Stimulated activated CD4-positive, alpha-beta T cell treated with anti-CD3 and anti-CD28 coated beads, Interleukin-1b, Interleukin-23, amount 100 ng/mL, for 48 hours (primary cell): ENCODE measurements at places on chromosomes 3 and 15.

DNA sequence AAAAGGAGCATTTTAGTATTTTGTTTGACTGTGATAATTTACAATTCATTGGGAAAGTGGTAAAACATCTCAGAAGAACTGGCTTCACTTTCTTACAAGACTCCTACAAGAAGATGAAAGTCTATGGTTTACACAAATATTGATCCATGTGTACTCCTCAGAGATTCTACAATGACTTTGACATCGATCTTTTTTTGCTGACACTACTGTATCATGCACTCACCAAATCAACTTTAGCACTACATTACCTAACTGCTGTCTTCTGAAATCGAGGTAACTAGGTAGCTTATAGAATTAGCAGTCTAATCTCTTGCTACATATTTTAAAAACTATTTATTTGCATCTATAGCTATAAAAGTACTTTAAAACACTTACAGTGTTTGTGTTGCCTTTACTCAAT is 757.6 kb downstream of the TBL1XR1 start:
- DNase-seq, result no peak

GRCh38 chr3:13145826-13146642 is 72.8 kb upstream of the IQSEC1 start:
- DNase-seq, result no peak

DNA sequence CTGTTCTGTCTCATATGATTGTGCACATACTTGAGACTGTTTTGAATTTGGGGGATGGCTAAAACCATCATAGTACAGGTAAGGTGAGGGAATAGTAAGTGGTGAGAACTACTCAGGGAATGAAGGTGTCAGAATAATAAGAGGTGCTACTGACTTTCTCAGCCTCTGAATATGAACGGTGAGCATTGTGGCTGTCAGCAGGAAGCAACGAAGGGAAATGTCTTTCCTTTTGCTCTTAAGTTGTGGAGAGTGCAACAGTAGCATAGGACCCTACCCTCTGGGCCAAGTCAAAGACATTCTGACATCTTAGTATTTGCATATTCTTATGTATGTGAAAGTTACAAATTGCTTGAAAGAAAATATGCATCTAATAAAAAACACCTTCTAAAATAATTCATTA is 5.1 kb downstream of the CCR5 start:
- DNase-seq, result no peak

DNA sequence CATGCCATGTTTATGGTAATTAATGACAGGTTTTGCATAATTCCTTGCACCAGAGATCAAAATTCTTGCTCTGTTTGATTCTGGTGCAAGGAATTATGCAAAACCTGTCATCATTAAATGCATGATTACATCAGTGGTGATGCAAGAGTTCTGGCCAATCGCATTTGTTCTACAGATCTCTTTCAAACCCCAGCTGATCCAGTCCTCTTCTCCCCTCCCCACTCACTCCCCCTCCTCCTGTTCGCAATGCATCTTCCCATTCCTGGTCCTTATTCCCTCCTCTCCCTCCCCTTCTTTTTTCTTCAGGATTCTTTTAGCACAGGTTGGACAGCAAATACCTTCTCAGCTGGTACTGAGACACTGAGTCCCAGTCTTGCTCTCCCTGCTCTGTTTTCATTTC is 82.1 kb downstream of the GABRB3 start:
- DNase-seq, result no peak

GRCh38 chr3:55512571-55513343 is 25.7 kb upstream of the WNT5A start:
- DNase-seq, result no peak

DNA sequence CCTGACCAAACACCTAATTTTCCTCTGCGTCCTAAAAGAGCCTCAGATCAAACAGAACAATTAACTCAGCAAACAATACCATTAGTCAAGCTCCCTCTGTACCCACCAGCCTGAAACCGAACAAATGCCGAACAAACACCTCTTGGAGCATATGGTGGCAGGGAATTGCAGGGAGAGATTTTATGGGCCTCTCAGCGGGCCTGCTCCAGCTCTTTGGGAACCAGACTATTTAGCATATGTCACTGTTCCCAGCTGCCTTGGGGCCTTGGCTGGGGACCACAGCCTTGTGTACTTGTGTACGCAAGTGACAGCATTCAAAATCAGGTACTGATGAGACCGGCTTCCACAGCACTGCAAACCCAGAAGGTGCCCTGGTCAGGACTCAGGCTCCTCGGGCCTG is 388.8 kb upstream of the PPP2R3A start:
- no peak for DNase-seq

GRCh38 chr3:66259566-66260255 is 38.9 kb downstream of the SLC25A26 start:
- DNase-seq, result no peak

GRCh38 chr15:22891426-22892210 is 53.2 kb downstream of the NIPA2 start:
- DNase-seq, result no peak

- DNase-seq, result no peak
Observed at GRCh38 chr3:95459706-95460105, 1354.7 kb upstream of the EPHA6 start.

DNA sequence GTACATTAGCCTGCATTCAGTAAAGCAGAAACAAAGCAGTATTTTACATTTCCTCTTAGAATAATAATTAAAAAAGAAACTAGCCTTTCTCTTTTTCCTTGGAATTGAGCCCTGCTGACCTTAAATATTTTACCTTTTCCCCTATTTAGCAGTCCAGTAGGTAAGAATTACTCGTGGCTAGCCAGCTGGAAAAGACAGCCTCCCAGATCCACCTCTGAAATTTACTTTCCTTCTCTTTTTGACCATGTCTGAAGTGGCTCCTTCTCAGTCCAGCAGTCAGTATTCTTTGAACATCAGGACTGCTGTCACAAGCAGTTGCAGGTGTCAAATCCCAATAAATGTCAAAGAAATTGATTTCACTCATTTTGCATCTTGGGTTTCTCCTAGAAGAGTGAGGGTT is 311.5 kb upstream of the DCBLD2 start:
- no peak for DNase-seq

- peak; percentile 83 for DNase-seq
Observed at GRCh38 chr3:189132231-189132671, 39.5 kb upstream of the TPRG1 start.

DNA sequence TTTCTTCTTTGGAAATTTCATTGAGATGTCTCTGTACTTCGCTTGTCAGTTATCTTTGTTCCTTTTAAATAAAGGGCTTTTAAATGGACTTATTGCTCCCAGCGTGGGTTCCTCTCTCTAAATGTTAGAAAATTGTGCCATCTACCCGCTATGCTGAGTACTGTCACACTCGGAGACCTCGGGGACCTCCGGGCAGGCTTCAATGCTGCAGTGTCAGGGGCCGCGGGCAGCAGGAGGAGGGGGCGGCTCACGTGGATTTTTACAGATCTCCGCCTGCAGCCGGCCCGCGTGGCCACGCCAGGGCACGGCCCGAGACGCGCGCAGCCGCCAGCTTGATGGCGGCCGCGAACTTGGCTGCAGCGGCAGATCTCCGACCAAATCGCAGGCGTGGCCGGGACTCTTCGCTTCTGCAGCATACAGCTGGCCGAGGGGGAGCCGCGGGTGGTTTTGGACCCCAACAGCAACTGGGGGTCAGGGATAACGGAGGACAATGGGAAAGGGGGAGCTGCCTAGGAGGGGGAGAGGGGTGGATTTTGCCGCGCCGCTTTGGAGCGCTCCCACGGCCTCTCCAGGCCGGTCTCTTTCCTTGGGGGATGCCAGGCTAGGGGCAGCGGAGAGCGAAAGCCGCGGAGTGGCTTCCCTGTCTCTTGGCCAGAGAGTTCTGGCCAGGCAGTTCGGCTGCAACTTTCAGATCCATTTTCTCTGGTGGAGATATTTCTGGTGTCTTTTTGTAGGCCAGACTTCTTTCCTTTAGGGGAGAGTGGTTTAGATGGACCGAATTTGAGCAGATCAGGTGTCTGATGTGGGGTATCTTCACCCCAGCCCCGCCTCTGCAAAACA is 15.3 kb downstream of the NR2F2 start:
- DNase-seq, result no peak

- DNase-seq, result no peak
Observed at GRCh38 chr15:96494505-96494904, 164.0 kb downstream of the NR2F2 start.

DNA sequence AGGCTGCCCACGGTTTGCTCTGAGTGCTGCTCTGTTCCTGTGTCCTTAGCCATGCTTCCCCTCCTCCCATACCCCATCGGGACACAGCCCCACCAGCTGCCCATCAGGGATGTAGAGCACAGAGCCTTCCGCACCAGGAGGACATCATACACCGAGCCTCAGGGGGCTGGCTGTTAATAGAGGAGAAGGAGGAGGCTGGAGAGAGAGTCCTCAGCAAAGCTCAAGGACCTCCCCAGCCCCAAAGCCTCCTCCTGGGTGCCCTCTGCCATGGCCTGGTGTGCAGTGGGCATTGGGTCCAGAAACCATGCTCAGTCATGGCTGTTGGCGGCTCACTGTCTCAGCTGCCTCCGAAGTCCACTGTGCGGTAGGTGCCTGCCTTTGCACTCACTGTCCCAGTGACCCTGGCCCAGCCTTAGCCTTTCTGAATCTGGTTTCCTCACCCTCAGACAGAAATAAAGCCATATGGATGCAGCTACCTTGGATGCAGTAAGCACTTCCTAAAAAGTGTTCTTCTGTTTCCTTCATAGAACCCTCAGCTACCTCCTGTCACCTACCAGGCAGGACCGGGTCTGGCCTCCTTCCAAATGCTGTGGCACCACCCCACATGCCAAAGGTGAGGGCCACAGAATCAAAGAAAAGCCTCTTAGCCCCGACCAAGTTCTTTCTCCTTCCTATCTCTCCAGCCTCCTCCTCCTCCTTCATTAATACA is 53.9 kb downstream of the ACAD9 start:
- DNase-seq, result no peak

- DNase-seq, result peak; percentile 34
Observed at GRCh38 chr3:68249265-68249664, 594.9 kb upstream of the SUCLG2 start.

- peak; percentile 10 for DNase-seq
Observed at GRCh38 chr3:33645060-33645647, 72.9 kb downstream of the CLASP2 start.

- peak; percentile 5 for DNase-seq
Observed at GRCh38 chr15:70853318-70853972, 512 bp downstream of the LARP6 start.

- DNase-seq, result no peak
Observed at GRCh38 chr15:57302640-57303257, 73.6 kb upstream of the CGNL1 start.

DNA sequence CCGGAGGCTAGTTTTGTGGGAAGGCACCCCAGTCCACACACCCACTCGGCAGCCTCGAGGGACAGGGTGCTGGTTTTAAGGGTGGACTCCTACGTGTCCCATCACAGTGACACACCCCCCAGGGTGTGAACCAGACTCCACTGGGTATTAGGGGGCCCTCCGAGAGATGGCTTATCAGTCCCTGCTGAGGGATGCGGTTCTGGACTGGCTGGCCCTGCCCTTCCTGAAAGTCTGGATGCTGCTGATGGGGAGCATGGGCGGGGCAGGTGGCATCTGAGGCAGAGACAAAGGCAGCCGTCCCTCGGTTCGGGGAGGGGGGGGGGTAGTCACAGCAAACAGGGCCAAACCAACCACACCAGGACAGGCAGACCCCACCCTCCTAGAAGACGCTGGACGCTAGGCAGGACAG is 939 bp upstream of the ULK3 start:
- DNase-seq, result no peak

GRCh38 chr15:67397139-67397538 is 123.8 kb upstream of the C15orf61 start:
- no peak for DNase-seq

- no peak for DNase-seq
Observed at GRCh38 chr3:194607592-194608389, 25.4 kb downstream of the TMEM44 start.

DNA sequence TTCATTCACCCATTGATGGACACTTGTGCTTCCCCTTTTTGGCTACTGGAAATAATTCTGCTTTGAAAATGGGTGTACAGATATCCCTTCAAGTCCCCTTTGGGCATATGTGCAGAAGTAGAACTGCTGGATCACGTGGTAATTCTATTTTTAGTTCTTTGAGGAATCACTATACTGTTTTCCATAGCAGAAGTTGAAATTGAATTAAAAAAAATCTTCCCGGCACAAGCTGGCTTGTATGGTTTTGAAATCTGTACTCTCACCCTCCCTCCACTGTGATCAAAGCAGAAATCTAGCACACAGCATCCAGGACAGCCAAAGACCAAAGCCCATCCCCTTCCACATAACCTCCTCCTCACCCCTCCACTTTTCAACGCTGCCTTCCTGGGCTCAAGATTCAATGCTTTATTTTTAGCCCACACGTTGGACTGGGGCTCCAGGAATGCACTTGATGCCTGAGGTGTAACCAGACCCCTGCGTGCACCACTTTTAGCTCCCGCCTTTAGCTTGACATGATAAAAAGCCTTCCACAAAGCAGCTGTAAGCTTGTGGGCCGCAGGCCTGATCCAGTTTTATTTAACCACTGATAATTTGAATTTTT is 29.9 kb downstream of the TMEM40 start:
- DNase-seq, result no peak

DNA sequence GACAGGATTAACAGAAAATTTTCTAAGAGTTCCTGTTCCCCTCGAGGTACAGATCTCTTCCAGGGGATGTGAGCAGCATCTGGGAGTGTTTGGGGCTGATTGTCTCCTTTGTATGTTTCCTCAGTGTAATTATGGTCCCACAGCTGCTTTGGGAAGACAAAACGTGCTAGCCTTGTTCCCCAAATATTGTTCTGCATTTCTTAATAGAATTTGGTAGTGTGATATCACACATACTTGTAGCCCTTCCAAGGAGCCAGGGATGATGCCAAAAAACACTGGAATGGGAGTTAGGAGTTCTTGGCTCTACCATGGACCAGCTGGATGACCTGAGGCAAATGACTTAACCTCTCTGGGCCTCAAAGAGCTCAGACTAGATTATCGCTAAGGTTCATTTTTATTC is 19.0 kb upstream of the AGBL1 start:
- DNase-seq, result no peak

- no peak for DNase-seq
Observed at GRCh38 chr15:74311734-74312444, 55.6 kb downstream of the CYP11A1 start.

DNA sequence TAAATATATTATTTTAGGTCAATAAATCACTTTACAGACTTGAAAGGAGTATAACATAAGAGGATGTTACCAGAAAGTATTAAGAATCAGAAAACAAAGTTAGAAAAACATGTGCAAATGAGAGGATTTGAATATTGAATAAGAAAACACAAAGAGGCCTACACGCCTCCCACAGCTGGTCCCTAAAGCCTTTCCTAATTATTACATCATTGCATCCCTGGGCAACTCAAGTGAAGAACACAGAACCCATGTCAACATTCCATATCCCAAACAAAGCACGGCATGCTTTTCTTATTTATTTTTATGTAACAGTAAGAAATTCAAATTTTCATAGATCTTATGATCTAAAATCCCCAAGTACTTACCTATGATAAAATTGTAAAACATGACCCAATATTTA is 61.2 kb downstream of the HERC1 start:
- no peak for DNase-seq

- DNase-seq, result no peak
Observed at GRCh38 chr3:134326760-134327593, 47.3 kb downstream of the AMOTL2 start.

- DNase-seq, result no peak
Observed at GRCh38 chr15:56723787-56724186, 9.5 kb downstream of the ZNF280D start.

GRCh38 chr15:37695719-37696118 is 238.7 kb upstream of the TMCO5A start:
- no peak for DNase-seq
